ENCODE measurements at places on chromosomes 16 and 17.

- DNase-seq = no peak
Observed at GRCh38 chr17:50853015-50853615, 13.0 kb downstream of the TOB1 start.

DNA sequence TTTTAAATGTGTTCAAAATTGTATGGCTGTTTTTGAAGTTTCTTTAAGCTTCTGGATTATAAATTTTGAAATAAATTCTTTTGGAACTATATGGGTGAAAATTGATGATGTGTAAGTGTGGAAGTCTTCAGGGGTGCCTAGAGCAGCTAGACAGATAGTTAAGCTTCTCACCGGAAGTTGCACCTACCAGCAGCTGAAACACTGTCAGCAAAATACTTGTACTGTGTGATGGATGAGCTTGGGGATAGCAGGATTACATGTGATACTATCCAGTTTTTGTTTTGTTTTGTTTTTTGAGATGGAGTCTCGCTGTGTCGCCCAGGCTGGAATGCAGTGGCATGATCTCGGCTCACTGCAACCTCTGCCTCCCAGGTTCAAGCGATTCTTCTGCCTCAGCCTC, 19.7 kb downstream of the RBL2 start:
- no peak for DNase-seq

- no peak for DNase-seq
Observed at GRCh38 chr17:44257815-44258760, 9.8 kb downstream of the SLC4A1 start.

DNA sequence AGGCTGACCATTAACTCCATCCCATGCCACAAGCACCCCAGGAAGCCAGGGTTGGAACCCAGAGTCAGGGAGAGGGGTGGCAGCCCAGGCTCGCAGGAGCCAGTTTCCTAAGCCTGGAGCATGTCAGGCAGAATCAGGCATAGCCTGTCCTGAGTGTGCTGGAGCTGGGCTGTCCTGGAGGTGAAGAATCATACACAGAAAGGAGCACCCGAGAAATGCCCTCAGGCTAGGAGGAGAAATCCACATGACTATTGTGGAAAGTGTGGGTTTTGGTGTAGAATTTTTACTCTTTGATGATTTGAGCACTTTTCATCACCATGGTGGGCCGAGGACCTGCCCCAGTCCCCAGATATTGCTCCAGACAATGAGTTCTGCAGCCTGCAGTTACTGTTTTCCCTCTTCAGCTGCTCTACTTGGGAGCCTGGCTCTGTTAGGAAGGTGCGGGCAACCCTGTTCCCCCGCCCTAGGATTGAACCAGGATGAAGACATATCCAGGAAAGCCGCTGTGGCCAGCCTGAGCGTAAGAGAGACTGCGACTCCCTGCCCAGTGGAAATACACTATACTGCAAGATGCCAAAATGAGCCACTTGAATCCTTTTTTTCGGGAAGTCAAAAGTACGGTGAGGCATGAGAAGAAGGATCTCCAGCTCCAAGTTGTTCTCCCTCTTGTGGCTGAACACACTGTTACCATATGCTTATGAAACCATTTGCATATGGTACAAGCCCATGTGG, 29.0 kb upstream of the HEATR6 start:
- DNase-seq = no peak
